Caki2 (cell line): ENCODE measurements at places on chromosomes 6 and 20. TPM values are rescaled to one million over a fixed set of nuclear protein-coding genes. Genes with fewer than 3 reads are reported as not detected.
A peak's percentile ranks its signal among the peaks of the same experiment; 100 is the strongest.

DNA sequence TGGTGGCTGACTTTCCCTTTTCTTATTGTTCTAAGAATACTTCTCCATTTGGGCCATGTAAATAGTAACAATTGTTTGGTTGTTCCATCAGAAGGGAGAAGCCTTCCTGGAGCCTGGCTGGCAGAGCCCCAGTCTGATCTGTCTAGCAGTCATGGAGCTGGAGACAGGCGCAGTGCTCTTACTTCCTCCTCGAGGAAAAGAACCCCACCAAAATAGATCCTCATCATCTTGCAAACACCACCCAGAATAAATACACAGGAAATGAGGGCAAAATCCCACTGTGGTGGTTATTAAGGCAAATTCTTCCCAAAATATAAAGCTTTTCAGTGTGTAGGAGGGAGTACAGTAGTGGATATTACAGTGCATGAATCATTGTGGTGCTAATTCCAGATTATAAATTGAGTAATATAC is 195.1 kb upstream of the SGK1 start:
- no peak for DNase-seq

DNA sequence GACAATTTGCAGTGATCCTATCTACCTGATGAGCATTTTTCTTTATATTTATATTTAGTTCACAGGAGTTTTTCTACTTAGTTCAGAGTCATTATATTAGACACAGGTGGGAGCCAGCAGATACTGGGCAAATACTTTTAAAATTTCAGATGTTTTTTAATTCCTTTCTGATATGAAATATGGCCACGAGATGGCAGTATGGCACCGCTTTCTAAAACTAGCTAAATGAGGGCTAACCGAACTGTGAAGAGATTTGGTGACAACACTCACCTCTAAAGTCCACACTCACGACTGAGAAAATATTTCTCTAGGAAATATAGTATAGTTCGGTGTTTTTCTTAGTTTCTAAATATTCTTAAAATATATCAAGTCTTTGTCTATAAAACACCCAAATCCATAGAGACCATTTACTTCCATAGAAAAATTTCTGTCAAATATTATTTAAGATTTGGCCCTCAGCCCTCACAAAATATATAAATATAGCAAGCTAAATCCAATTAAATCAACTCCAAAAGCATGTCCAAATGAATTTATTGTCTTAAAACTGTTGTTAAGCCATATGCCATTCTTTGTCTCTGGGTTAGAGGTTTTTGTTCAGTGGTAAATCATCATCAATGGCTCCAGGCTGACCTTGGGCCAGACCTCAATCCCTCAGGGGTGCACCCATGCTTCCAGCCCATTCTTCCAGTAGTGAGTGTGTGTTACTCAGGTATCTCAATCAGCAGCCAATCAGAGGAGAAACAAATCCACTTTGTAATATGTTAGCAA is 63.6 kb downstream of the HUS1B start:
- peak; percentile 54 for DNase-seq

GRCh38 chr6:114521926-114522325 is 179.1 kb upstream of the HS3ST5 start:
- DNase-seq: no peak

DNA sequence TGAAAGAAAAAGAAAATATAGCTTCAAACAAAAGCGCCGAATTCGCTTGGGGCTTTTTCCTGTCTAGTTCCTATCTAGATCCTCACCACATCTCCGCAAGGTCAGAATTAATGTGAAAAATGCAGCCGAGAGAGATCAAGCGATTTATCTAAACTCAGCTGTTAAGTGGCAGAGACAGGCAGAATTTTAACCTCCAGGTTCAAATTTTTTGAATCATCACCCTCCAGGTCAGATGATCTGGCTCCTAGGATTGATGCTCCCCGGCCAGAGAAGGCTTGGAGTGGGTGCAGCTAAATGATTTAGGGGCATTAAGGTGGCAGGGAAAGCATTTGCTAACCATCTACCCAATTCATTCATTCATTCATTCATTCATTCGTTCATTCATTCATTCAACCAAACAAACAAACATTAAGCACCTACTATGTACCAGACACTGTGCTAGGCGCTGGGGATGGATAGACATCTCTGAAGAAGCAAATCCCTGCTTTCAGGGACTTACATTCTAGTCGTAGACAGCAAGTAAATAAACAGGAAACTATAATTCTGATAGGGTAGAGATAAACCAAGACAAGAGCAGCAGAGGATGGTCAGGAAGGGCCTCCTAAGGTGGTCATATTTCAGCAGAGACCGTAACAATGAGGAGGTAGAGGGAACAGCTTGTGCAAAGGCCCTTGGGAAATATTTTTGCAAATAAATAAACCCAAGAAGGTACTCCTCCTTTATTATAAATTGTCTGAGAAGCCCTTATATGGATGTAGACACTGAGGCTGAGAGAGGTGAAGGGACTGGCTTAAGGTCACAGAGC is 672 bp upstream of the UBE2V1 start:
- no peak for DNase-seq

- DNase-seq: peak; percentile 58
Measured at GRCh38 chr6:31836474-31837368, 9.2 kb downstream of the HSPA1B start.

- DNase-seq: peak; percentile 29
Measured at GRCh38 chr6:38283734-38284362, 355.9 kb downstream of the BTBD9 start.

GRCh38 chr6:137588472-137588871 is 94.3 kb upstream of the OLIG3 start:
- DNase-seq: no peak

- no peak for DNase-seq
Measured at GRCh38 chr6:169451065-169451838, 197.6 kb upstream of the THBS2 start.

DNA sequence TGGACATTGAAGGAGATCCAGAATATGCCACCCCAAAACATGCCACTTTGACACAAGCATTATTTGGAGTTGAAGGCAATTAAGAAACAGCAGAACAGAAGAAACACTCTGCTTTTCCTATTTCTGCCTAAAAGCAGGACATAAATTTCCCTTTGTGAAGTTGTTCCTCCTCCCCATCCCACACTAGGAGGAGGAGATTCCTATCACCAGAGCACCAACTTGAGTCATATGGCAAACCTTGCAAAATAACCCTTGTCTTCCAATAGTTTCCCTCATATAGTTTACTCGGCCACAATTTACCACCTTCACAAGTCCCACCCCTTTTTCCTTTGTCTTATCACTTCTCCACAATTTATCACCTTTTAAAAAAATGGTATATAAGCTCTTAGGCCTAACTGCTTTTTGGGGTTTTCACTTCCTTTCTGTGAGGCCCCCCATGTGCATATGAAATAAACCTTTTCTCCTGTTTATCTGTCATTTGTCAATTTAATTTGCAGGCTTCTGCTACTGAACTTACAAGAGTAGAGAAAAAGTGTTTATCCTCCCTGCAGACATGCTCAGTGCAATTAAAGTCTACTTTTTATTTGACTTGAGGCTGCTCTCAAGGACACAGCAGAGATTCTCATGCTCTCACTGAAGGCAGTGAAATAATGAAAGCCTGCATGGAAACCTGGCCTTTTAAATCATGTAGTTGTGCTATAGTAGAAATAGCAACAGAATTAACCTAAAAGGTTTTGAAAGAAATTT is 2.8 kb upstream of the RAB23 start:
- no peak for DNase-seq

DNA sequence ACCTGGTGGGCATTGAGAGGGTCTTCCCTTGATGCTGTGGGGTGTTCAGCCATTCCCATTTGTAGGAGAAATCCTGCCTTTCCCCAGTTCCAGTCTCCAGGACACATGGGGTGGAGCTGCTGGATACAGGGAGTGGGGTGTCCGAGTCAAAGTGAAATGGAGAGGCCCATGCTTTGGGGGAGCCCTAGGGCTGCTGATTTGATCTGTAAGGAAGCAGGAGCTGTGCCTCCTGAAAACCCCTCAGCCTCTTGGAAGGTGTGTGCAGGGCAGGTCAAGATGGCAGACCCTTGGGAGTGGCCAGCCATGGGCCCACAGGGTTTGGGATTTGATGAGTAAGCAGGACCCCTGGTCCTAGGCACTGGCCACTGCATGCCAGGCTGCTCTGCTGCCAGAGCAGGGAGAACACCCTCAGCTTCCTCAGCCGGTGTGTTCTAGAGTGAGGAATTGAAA is 82.0 kb downstream of the SERAC1 start:
- no peak for DNase-seq

DNA sequence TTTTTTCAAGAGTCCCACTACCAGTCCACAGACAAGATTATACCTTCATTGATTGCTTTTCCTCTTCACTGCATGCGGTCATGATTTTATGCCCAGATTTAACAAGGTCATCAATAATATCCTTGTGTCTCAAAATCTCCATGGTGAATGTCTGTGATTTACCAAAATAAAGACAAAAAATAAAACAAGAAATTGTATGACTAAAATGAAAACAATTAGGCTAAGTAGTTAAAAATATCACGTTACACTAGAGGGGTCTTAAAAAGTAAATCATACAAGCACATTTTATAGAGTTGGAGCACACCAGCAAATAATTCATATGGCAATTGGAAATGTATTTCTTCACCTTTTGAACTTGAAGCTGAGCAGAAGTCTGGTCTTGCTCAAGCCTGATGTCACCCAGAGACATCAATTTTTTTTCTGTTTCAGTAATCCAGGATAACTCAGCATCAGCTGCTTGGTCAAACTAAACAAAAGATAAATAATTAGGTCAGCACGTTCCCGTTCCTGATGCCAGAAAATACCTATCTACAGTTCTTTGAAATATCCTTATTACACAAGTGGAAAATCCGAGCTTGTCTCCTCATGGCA is 125.4 kb downstream of the DST start:
- DNase-seq: no peak

DDX27 gene
- 59.1 and 70.2 TPM in 2 replicates for total RNA-seq

FBXO30 gene
- 4.0 and 5.0 TPM in 2 replicates for total RNA-seq

DUSP15 gene
- 3.9 TPM in 1 of 2 replicates, not detected in the other for total RNA-seq

OCSTAMP gene
- not detected in 2 replicates for total RNA-seq

EFCAB8 gene
- not detected in 2 replicates for total RNA-seq
